Stimulated activated CD8-positive, alpha-beta memory T cell treated with anti-CD3 and anti-CD28 coated beads, Interleukin-2, amount 100 ng/mL, for 1 hour (primary cell): ENCODE measurements at places on chromosomes 4 and X.

GRCh38 chrX:155262970-155263754 is 1.1 kb downstream of the RAB39B start:
- DNase-seq = no peak

DNA sequence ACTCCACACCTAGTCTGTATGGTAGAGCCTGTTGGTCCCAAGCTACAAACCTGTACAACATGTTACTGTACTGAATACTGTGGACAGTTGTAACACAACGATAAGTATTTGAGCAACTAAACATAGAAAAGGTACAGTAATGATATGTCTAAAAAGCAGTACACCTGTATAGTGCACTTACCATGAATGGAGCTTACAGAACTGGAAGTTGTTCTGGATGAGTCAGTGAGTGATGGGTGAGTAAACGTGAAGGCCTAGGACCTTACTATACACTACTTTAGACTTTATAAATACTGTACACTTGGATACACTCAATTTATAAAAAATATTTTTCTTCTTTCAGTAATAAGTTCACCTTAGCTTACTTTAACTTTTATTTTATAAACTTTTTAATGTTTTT is 104.0 kb downstream of the TMA16 start:
- DNase-seq = no peak

DNA sequence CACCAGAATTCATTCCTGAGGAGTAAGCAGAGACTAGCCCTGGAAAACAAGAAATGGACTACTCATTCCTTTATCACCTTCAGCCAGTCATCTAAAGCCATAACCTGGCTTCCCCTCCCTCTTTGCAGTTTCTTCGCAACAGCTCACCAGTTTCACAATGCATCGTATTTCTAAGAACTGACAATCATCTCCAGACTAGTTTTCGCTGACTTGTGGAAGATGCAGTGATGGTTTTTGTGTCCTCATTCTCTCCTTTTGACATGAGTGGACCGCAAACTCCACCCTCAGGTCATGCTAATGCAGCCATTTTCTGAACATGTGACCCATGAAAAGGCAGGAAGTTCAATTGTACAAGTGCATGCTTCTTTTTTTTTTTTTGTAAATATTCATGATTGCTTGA is 1203.5 kb downstream of the PCDH7 start:
- DNase-seq = no peak

GRCh38 chrX:123331349-123331748 is 147.3 kb downstream of the GRIA3 start:
- DNase-seq = no peak

DNA sequence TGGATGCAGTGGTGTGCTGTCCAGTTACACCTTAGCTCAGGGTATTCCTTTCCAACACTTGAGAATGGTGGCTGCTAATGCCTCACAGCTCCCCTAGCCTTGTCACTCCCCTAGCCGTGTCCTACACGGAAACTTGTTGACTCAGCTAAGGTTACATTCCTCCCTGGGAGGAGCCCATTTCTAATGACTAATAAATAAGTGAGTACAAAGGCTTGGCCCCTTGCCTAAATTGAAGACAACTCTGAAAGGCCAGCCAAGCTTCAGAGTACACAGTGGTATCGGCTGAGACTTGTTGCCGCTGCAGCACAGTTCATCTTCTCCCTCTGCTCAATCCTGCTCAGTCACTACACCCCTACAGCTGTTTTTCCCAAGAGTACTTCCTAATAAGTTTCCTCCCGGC is 21.2 kb upstream of the SLC25A31 start:
- no peak for DNase-seq

DNA sequence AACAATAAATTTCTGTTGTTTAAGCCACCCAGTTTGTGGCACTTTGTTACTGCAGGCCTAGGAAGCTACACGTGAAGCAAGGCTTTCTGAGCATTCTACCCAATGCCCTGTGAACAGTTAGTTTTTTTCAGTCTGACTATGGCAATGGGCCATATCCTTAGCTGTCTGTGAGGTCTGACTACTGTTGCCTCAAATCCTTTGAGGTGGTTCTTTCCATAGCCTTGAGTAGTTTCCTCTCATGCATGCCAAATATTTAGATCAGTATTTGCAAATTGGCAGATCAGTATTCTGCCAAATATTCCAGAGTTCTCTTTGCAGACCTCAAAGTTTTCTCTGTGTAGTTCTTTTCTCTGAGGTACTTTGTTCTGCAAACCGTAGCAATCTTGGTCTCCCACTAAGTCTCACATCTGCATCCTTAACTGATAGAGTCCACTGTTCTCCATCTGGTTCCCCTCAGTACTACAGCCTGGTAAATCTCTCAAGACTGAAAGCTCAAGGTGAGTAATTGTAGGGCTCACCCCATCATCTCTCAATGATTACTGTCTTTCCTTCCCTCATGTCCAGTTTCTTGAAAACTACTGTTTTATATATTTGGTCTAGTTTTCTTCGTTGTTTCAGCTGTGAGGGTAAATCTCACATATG is 984.9 kb upstream of the INTU start:
- DNase-seq = no peak

DNA sequence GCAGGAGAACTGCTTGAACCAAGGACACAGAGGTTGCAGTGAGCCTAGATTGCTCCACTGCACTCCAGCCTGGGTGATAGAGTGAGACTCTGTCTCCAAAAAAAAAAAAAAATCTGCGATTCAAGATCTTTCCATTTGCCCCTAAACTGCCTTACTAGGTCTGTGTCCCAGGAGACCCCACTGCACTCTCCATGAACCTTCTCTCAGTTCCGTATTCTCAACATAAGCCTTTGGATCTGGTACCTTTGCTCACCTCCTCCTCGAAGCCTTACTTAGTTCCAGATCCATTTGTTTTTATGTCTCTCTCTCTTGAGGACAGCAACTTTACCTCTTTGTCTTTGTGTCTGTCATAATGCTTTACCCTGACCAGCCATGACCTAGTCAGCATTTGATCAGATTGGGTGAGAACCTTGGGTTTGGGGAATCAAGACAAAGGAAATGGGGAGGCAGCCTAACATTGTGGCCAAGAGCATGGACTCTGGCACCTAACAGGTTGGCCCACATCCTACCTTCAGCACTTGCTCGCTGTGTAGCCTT is 33.7 kb downstream of the BST1 start:
- no peak for DNase-seq

- DNase-seq = no peak
These were observed 166.6 kb downstream of the LHFPL1 start for GRCh38 chrX:112513154-112513553.

- no peak for DNase-seq
These were observed 30.8 kb downstream of the BLOC1S4 start for GRCh38 chr4:6746721-6747293.

- no peak for DNase-seq
These were observed 1673.6 kb downstream of the PCDH7 start for GRCh38 chr4:32393806-32394205.

- no peak for DNase-seq
These were observed 72.2 kb downstream of the MAML3 start for GRCh38 chr4:140081641-140082390.

- DNase-seq = no peak
These were observed 64.3 kb downstream of the TAPT1 start for GRCh38 chr4:16161851-16162408.

DNA sequence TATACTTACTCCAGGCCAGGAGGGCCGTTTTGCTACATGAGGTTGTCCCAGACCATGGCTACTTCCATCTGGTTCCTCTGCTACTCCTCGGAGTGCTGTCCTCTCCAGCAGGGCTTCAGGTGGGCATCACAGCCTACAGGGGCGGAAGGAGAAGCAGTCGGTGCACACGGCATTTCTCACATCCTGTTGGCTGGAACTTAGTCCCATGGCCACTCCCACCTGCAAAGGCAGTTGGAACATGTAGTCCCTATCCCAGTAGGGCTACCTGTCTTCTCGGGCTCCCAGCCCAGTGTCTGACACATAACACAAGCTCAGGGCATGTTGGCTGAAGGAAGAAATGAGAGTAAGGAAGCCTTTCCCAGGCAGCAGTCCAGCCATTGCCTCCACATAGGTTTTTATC is 7.7 kb upstream of the STK32B start:
- no peak for DNase-seq

DNA sequence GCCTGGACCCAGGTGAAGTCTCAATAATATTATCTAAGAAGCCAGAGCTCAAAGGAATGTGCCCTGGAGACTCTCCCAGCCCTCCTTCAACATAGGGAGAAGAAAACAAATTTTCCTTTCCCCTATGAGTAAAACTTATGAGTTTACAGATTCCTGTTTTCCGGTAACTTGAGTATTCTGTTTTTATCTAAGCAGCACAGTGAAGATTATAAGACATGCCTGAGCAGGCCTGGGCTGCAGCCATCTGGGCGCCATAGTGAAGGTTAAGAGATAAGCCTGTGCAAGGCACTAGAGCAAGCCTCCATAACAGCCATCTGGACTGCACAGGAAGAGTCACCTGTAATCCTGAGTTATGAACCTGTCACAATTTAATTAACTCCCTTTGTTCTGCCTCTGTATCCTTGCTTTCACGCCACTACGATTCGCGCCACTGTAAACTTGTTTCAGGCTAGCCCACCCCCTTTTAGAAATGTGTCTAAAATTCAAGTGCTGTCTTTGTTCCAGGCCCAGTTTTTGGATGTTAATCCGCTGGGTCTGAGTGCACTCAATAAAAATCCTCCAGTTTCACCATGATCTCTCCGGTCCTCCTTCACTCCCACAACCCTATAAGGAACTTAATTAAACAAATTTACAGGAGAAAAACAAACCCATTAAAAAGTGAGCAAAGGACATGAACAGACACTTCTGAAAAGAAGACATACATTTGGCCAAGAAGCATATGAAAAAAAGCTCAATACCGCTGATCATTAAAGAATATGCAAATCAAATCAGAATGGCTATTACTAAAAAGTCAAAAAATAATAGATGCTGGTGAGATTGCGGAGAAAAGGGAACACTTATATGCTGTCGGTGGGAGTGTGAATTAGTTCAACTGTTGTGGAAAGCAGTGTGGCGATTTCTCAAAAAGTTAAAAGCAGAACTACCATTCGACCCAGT is 189.5 kb downstream of the APBB2 start:
- no peak for DNase-seq

DNA sequence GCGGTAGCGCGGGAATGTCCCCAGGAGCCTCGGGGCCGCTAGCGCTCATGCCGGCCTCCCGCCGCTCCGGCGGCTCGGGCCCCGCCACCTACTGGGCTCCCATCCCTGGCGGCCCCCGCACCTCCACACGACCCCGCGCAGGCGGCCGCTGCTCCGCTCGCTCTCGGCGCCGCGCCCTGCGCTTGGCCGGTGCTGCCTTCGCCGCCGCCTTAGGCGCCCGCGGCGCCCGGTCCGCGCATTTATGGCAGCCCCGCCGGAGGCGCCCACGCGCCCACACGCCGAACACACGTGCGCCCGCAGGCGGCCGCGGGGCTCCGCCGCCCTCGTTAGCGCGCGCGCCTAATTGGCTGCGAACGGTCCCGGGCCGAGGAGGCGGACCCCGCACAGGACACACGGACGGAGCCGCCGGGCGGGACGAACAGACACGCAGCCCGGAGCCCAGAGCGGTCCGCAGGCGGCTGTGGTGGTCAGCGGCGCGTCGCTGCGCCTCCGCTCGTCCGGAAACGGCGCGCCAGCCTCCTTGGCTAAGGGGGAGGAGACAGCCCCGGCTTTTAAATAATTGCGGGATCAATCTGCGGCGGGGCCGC is at the start of gene NKX1-1:
TSS of gene NKX1-1 (minus strand) at position 49 of the 587 bp plus-strand sequence. CDS start at position 49, 0 bp downstream.
- DNase-seq = no peak

GRCh38 chr4:123288309-123289025 is 108.1 kb upstream of the SPRY1 start:
- DNase-seq = no peak

DNA sequence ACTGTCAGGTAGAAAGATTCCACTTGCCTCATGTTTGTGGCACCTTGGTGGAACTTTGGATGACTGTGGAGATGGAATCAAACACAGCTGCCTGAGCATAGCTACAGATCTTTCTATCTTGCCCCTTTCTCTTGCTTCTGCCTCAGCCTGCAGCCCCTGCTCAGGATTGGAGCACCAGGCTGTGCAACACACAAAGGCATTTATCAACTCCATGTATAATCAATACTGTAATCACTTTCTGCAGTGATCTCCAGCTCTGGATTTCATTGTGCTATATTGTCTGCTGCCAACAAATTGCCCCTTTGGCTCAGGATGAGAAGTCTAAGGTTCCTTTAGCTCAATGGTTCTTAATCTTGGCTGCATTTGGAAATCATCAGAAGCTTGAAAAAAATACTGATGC is 86.3 kb upstream of the PRPS1 start:
- DNase-seq = no peak

- DNase-seq = no peak
These were observed 44.9 kb downstream of the SH3KBP1 start for GRCh38 chrX:19842542-19842941.

GRCh38 chr4:86898562-86898961 is 6.3 kb upstream of the C4orf36 start:
- no peak for DNase-seq

DNA sequence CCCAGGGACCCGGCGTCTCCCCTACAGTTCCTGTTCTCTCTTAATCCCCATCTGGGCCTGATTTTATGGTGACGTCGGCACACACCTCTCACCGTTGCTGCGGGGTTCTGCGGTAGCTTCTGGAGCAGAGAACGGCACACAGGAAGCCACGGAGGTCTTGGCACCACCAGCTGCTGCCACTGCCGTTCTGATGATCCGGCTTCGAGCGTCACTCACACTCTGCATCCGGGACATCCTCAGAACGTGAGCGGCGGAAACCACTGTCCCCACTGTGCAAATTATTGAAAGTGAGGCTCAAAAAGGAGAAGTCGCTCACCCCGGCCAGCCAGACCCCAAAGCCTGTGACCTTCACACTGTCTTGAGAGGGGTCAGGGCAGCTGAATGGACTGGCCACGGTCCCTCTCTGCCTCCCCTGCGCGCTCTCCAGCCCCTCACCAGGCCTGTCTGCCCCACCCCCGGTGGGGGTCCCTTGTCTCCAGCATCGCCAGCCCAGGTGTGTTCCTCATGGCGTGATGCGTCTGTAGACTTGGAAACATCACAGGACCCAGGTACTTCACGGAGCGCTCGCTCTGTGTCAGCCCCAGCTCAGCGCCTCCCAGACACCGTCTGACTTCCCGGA is 201.1 kb downstream of the AFAP1 start:
- no peak for DNase-seq

- no peak for DNase-seq
These were observed 570.8 kb upstream of the CPEB2 start for GRCh38 chr4:14431155-14432134.

DNA sequence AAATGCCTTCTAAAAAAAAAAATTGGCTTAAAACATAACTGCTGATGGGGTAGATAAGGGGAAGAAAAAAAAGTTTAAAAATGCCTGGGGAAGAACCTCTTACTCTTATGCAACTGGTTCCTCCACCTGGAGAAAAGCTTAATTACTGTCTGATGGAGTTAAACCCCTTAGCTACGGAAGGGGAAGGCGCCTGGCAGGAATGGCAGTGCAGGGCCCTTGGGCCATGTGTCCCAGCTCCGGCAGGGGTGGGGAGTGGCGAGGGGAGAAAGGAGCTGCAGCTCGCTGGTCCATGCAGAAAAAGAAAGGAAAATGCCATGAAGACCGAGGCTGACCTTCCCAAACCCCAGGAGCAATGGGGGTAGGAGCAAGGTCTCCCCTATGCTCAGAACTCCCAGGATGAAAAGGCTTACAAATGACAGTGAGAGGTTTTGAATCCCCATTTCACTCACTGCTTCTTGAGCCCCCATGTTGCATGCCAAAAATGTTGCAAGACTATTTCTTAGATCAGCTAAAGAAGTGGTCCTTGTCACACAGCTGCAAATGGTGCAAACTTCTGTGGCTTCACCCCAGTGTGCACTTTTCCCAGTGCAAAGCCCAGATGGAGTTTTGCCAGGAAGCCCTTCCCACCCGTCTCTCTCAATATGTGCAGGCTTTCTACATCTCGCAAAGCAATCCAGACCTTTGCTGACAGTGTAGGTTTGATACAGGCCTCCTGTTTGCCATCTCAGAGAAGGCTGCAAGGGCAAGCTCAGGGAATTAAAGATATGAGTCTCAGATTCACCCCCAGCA is 204.8 kb upstream of the CT83 start:
- DNase-seq = no peak

GRCh38 chr4:148052448-148052847 is 320.6 kb downstream of the ARHGAP10 start:
- DNase-seq = no peak
